ENCODE measurements at places on chromosomes 11 and 22.

DNA sequence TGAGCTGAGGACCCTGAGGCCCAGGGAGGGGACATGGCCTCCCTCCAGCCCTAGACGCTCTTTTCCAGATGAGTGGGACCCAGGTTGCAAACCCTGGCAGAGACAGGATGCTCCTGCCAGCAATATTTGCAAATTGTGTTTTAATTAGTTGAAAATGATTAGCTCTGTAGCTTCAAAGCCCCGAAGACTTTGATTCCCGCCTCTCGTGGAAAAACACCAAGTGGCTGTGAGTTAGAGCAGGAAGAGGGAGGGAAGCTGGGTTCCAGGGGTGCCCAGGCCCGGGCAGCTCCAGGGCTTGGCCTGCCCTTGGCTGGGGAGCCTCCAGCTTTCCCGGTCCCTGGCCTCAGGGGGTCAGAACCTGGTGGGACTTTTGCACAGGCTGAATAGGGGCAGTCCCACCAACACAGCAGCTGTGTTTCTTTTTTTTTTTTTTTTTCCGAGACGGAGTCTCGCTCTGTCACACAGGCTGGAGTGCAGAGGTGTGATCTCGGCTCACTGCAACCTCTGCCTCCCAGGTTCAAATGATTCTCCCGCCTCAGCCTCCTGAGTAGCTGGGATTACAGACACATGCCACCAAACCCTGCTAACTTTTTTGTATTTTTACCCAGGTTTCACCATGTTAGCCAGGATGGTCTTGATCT lies 101.6 kb upstream of the RTL6 start:
- no peak for DNase-seq

GRCh38 chr11:96215110-96215782 lies 127.7 kb downstream of the MAML2 start:
- DNase-seq: no peak

DNA sequence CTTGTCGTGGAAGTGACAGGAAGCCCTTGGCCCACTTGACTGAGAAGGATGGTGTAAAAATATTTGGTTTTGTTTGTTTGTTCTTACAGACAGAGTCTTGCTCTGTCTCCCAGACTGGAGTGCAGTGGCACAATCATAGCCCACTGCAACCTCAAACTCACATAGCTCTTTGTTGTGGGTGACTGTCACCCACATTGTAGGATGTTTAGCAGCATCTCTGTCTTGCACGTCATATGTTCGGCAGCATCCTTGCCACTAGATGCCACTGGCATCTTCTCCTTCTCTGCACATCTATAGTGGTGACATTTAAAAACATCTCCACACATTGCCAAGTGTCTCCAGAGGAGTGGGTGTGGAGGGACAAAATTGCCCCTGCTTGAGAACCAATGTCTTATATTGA lies 56.8 kb downstream of the PRR5L start:
- DNase-seq: no peak

DNA sequence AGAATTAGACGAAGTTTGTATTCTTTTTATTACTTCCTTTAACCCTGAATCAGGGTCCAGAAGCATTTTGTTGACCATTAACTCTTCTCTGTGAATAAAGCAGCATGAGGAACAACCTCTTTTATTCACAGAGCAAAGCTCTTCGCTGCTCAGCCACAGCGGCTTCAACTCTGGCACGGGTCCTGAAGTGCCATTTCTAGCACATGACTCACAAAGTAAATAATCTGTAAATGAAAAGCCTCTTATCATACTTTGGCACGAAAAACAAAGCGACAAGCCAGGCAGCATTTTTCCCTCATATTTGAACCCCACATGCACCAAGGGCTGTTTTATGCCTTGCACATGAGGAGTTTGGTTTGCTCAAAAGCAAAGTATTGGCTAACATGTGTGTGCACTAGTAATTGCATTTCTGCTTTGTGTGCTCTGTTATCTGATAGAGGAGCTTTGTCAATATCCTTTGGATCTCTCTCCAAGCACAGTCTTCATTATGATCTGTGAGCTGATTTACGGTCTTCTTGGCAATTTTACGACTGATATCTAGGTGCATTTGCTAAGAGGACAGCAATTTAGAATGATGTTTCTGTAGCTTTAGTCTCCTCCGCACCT lies 33.0 kb upstream of the APOBEC3A start:
- DNase-seq: no peak

DNA sequence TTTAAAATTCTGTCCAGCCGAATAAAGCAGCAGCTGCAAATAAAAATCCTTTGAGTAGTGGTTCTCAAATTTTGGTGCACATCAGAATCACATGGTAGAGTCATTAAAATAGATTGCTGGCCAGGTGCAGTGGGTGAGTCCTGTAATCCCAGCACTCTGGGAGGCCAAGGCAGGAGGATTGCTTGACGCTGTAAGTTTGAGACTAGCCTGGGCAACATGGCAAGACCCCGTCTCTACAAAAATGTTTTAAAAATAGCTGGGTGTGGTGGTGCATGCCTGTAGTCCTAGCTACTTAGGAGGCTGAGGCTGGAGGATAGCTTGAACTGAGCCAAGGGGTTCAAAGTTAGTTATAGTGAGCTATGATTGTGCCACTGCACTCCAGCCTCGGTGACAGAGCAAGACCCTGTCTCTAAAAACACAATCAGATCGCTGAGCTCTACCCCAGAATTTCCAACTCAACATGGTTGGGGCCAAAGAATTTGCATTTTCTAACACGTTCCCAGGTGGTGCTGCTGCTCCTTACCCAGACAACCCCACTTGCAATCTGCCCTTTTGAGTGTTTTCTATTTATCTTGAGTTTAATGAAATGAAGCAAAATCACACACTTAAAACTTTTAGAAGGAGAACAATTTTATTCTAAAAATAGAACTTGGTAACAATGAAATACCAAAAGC lies 48.8 kb downstream of the BIRC2 start:
- no peak for DNase-seq

GRCh38 chr11:83510530-83511460 lies 224.6 kb upstream of the CCDC90B start:
- DNase-seq: no peak

- peak; percentile 47 for DNase-seq
Measured at GRCh38 chr11:14643697-14644225, at the start of gene PDE3B. PDE3B (plus strand) TSS chr11:14643804; CDS start chr11:14644076, 272 bp downstream.

GRCh38 chr22:42331014-42331413 lies 60.6 kb upstream of the TCF20 start:
- no peak for DNase-seq

DNA sequence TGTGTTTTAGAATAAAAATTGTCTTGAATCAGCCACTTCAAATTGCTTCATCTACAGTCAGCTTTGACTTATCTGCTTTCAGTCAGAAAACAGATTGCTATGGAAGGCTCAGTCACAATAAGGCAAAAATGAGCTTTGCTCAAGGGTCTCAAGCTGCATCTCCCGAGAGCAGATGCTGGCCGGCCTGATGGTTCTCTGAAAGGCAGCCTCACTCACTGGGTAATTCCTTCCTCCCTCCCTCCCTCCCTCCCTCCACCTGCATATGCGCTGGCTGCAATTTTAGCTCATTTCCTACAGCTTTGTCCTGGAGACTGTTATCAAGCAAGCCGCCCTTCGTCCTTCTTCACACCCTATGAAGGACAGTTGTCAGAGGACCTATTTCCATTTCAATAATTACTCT lies 1.6 kb upstream of the IZUMO1R start:
- no peak for DNase-seq

DNA sequence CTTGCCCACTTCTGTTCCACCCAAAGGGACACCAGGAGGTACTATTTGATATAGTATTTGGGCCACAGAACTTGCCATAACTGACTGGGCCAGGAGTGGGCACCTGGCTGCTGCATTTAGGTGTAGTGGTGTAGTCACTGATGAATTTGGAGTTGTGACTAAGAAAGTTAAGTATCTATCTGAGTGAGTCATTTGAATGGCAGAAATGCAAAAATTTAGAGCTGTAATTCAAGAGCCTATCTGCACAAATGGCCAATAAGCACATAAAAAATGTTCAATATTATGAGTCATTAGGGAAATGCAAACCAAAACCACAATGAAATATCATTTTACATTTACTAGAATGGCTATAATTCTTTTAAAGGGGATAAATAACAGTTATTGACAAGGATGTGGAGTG lies 14.7 kb downstream of the GLYATL2 start:
- DNase-seq: no peak

DNA sequence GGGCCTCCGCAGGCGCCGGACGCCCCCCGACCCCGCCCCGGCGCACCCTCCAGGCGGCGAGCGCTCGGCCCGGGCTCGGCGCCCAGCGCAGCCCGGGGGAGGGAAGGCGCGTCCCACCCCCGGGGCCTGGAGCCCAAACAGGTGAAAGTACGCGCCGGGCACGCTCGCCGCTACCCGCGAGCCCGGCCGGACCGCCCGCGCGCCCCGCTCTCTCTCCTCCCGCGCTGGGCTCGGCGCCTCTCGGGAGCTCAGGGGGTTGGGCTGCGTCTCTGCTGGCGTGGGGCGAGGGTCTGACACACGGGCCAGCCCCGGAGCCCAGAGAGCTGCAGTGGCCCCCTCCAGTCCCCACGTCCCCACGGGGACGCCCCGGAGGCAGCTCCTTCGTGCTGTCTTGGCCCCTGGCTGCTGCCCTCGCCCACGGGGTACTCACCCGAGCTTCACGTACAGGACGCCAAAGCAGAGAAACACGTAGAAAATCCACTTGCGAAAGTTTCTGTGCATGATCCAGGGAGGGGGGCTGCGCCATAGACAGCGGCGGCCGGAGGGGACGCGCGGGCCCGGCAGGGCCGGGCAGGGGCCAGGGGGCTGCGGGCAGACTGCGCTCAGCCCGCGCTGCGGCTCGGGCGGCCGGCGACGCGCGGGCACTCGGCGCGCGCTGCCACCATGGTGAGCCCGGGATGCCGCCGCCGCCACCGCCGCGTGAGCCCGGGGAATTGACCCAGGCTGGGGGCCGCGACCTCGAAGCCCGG lies 534 bp downstream of the WNT7B start:
- DNase-seq: no peak

GRCh38 chr11:112971827-112972226 lies 10.6 kb downstream of the NCAM1 start:
- DNase-seq: no peak

Measured in activated naive CD8-positive, alpha-beta T cell treated with anti-CD3 and anti-CD28 coated beads, Interleukin-2, amount 50 U/mL, for 16 hours (primary cell).